T-helper 1 cell (primary cell): ENCODE measurements at places on chromosomes 2 and 18.

GRCh38 chr2:33298233-33298632 lies 178.2 kb upstream of the RASGRP3 start:
- no peak for DNase-seq

GRCh38 chr2:206198677-206199076 lies 39.0 kb downstream of the EEF1B2 start:
- DNase-seq = no peak

- no peak for DNase-seq
These were observed 138.4 kb downstream of the TCF4 start for GRCh38 chr18:55449412-55450140.

- no peak for DNase-seq
These were observed 60.9 kb upstream of the HPCAL1 start for GRCh38 chr2:10241641-10242430.

DNA sequence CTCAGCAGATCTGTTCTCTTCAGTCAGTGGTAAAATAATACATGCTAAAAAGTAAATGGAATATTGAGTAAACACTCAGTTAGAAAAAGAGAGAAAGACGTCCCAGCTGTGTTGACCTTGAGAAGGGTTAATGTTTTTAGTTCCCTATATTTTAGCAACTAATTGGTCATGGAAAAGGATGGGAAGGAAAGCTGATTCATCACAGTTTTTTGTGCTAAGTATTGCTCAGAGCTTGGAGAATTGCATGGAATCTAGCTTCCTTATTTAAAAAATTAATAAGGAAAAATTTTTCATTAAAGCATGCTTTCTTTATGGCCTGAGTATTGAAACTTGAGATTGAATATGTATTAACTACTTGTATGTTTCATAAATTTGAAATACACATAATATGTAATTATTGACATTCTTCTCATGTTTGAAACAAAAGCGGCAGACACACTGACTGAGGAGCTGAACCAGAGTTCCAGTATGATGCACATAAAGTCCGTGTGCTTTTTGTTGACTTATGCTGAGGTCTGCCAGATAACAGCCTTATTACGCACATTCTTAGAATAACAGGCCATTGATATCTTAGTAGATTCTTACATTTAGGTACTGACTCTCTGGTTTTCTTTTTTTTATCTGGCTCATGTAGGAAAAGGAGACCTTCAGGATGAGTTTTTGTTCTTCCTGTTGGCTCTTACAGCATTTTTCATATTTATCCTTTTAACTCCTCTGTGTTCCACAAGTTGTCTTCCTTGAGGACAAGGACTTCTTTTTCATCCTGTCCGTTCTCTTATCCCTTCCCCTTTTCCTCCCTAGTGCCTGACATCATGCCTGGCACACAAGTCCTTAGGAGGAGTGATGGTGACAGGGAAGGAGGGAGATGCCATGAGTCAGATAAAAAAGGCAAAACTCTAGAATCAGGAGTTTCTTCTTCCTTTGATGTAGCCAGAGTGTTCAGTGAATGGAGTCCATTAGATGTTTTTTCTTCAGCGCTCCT lies 194.1 kb downstream of the PTPRM start:
- no peak for DNase-seq

- DNase-seq = no peak
These were observed 85.5 kb upstream of the PGAP1 start for GRCh38 chr2:197011801-197012641.

- peak; percentile 63 for DNase-seq
These were observed 13.8 kb downstream of the FOSL2 start for GRCh38 chr2:28406276-28407096.

DNA sequence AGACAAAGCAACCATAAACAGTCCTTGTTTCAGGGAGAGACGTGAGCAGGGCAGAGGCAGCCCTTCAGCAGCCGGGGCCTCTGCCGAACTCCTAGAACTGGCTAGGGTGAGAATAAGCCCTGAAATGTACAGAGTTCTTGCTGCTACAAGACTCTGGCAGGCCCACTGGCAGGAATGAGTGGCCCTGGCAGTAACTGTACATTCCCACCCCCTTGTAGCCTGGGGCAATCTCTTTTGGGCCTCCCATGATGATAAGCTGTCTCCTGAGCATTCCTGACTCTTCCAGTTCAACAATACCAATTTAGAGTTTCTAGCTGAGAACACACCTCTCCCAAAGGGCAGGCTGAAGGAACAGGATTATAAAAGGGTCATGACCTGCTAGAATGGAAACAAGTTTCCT lies 54.3 kb downstream of the HAUS1 start:
- DNase-seq = no peak

- DNase-seq = no peak
These were observed 72.1 kb downstream of the EDAR start for GRCh38 chr2:108916796-108917421.

DNA sequence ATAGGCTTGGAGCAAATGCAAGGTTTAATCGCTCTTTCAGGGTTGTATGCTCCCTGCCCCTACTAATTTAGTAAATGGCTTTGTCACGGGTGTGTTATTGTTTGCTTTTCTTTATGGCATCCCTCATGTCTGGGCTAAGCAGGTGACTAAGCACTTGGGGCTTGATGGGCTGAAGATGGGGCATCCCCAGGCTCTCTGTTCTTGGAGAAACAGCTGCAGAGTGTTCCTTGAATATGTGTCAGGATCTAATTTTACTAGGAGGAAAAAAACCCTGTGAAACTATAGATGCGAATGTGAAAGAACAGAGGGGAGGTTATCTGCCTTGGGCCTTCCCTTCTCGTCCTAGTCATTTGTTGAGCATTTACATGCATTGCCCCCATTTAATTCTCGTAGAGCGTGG lies 94.7 kb upstream of the TAF1B start:
- DNase-seq = no peak

DNA sequence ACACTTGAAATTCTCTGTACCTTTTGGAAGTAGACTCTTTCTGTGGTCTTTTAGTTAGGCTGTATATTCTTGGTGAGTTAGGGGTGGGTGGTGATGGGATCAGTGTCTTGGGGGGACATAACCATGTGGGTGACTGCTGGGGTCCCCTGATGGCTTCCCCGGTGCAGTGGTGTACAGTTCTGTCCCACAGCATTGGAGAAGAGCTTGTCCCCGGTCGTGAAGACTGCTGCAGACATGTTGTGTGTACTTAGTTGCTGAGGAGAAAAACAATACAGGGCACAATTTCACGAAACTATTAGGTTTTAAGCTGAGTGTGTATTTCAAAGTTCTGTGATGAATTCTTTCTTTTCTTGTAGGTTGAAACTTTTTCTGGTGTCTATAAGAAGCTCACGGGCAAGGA lies 5.4 kb downstream of the RPS7 start:
- no peak for DNase-seq
